ENCODE measurements at places on chromosomes 5 and 9.

DNA sequence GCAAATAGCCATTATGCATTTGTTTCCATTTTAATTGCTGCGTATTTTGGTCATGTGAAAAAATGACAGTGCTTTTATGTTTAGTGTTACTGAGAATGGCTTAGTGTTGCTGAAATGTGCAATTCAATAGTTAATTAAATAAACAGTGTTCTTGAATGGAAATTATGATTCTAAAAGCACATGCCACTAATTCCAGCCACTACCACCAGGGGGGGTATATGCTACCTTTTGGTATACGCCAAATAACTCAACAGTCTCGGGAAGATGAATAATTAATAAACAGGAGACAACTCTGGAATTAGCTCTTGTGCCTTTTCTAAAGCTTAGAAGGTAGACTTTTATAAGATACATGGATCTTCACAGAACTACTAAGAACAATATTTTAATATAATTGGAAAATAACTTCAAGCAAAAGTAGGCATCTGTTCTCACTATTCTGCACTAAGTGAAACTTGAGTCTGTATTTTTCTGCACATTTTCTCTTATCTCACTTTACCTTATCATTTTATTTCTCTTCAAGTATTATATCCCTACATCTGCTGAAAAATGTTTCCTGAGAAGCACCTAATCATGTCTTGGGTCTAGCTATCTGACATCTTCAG is 83.5 kb upstream of the MINAR2 start:
- DNase-seq: peak; percentile 2

DNA sequence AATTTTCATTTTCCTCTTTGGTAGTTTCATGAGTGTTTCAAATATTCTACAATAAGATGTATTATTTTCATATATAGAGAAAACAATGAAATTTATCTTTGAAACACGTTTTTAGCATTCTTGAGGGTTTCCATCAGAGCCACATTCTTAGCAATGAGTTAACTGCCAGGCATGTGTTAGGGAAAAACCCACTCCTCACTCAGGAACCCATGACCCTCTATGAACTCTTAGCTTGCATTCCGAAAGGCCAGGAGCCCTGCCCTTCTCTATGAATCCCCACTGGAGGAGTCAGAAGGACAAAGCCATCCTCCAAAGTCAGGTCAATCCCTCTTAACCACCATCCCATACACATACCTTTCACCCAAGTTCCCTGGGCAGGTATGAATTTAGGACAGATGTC is 57.5 kb downstream of the ADAMTS12 start:
- no peak for DNase-seq

DNA sequence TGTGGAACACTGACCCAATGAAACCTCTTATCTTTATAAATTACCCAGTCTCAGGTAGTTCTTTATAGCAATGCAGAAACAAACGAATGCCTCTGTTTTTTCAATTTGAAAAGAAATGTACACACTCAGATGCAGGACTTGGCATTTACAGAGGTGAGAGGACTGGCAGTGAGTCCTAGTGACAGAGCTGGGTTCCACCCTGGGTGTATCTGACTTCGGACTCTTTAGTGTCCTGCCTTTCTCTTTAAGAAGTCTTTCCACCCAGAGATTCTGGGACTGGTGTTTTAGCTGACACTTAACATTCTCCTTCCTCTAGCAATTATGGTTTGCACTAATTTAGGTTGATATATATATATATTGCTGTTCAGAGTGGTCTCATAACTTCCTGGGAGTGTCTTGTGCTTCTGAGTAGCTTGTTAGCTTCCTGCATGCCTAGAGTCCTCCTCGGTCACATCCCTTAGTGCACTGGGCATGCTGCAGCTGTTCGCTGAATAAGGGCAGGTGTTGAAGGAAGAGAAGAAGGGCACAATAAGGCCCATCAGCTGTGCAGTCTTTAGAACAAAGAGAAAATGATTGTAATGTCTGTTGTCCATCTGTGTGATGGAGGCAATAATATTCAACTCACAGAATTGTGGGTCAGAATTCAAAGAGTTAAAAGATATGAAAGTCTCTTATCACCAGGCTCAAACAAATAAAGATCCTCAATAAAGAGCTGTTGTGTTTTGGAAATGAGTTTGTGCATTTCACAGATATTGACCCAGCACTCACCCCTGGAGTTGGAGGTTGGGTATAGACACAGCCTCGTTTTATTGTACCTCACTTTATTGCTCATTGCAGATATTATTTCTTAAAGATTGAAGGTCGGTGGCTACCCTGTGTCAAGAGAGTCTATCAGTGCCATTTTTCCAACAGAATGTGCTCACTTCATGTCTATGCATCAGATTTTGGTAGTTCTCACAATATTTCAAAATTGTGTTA is 187.1 kb downstream of the TRIM32 start:
- DNase-seq: no peak

DNA sequence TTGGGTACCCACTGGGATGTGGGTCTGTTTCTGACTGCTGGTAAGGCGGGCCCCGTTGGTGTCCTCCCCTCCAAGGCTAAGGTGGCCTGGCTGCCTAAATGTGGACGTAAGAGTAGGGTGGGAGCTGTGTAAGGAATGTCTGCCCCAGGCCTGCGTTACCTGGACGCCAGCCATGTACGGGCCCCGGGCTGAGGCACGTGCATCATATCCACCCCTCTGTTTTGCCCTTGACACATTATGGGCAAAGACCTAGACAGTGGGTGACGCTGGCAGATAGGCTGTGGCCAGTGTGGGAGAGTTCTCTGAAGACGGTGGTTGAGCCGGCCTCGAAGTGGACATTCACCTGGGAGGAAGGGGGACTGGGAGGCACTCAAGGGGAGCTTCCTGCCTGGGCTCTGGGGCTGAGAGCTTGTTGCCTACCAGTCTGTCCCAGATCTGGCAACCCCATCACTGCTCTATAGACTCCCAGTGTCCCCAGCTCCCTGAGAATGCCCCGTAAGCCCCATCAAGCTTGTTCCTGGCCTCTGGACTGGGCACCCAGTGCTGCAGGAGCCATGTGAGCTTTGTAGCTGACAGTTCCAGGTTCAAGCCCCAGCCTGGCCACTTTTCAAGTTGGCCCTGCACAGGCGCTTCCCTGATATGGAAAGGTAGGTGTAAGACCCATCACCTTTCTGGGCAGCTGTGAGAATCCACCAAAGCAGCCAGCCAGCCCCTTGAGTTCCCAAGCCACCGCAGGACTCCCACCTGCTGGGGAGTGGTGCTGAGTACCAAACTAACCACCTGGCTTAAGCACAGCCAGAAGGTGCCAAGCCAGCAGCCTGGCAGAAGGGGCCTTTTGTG is 3.2 kb upstream of the PRR7 start:
- DNase-seq: no peak

- no peak for DNase-seq
These were observed 126.4 kb downstream of the LPAR1 start for GRCh38 chr9:110911659-110912418.

- DNase-seq: no peak
These were observed 25.6 kb downstream of the CAMK2A start for GRCh38 chr5:150263801-150264621.

- no peak for DNase-seq
These were observed 127.3 kb upstream of the BOD1 start for GRCh38 chr5:173743641-173744343.

- DNase-seq: no peak
These were observed 6.2 kb upstream of the SPINK4 start for GRCh38 chr9:33233626-33234342.

All from GM12891 (cell line).